ENCODE measurements at places on chromosomes 3 and 15.

- no peak for DNase-seq
Measured at GRCh38 chr3:28050885-28051284, 190.5 kb upstream of the CMC1 start.

DNA sequence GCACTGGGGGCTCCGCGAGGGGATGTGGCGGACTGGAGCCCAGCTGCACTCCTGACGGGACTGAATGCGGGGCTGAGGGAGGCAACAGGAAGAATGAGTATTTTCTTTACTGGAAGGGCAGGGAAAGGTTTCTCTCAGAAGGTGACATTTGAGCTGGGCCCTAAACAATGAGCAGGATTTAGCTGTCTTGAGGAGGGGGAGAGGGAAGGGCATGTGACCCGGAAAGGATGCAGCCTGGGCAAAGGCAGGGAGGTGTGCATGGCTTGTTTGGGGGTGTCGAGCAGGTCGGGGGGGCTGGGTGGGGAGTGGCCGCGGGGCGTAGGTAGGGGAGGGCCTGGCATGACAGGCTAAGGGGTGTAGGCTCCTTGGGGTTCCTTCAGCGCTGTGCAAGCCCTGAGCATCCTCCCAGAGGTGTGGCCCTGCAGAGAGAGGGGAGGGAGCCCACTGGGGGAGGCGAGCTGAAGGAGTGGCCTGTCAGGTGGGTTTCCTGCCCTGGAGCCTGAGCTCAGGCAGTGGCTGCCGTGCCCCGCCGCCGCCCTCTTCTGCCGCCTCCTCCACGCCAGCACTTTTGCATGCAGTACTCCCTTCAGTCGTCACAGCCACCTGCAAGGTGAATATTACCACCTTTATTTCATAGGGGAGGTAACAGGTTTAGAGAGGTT lies 17.2 kb upstream of the ANKDD1A start:
- no peak for DNase-seq

DNA sequence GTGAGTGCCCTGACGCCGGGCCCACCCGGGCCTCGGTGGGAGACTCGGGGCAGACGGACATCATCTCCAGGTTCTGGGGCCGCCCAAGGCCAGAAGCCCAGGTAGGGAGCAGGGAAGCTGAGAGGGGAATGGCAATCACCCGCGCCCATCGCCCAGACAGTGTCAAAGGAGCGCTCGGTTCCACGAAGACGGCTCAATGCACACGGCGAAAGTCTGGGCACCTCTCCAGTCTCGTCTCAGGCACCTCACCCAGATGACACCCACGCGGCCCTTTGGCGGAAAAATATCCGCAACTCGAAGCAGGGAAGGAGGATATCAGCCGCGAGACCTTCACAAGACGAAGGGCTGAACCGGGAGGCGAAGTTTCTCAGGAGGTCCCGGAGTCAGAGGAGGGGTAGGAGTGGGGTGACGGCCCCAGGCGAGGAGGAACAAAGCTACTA lies 916 bp downstream of the IL17RD start:
- DNase-seq = no peak

DNA sequence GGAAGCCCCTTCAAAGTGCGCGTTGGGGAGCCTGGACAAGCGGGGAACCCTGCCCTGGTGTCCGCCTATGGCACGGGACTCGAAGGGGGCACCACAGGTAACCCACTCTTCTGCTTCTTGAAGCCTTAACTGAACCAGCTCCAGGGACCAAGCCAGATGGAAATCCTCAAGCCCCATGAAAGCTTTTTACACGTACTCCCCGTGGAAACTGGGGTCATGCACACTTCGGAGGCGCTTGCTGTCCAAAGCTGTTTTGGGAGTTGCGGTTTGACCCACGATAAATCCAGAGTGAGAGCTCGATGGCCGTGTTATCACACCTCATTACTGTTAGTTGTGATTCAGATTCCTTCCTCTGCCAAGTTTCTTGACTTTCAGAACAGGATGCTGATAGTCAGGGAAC lies 47.5 kb downstream of the DNASE1L3 start:
- no peak for DNase-seq

GRCh38 chr3:192091831-192092230 lies 630.9 kb downstream of the PYDC2 start:
- no peak for DNase-seq

DNA sequence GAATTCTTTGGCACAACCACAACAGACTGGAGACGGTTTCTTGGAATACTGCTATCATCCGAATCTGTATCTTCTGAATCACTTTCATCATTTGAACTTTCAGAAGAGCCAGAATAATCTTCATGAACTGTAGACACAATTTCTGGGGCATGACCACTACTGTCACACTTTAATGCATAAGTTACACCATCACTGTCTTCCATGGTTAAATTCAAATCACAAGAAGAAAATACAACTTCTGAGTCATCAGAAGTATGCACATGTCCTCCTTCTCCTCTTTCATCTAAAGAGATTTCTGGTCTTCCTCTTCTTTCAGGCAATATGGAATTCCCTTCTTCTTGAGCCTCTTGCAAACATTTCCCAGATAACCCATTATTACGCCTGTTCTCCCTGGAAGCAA lies 42.5 kb downstream of the SETD2 start:
- no peak for DNase-seq

DNA sequence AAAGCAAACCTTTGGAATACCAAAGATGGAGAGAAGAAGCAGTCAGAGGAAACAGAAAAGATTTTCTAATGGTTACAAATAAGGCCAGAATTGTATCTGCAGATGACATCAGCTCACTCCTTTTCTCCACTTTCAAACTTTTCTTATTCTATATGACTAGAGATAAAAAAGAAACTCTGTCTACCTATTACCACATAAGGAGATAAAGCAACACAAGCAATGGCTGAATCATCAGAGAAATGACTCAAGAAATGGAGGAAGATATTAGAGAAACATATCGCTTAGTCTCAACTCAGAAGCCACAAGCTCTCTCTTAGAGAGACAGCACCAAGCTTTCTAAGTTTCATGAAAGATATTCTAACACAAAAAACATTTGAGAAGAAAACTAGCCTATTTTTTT lies 784.0 kb downstream of the ZPLD1 start:
- DNase-seq = no peak

GRCh38 chr3:71421475-71421819 lies 162.1 kb downstream of the FOXP1 start:
- DNase-seq = no peak

DNA sequence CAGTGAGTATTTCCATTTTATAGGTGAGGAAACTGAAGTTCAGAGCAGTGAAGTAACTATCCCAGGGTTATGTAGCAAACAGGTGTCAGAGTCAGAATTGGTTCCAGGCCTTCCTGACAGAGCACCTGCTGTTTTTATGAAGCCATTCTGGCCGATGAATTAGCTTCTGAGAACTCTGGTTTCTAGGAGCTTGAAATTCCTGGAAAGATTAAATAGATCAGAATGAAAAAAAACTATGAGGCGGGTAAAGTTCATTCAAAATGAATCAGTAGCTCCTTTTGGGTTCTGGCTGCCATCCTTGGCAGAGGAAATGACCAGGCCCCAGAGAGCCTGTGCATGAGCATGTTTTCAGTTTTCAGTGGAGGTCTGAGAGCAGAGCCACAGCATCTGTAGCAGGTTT lies 59.3 kb upstream of the CFAP161 start:
- DNase-seq = no peak

GRCh38 chr15:73022161-73022560 lies 30.1 kb upstream of the NEO1 start:
- no peak for DNase-seq

- DNase-seq = no peak
Measured at GRCh38 chr3:107367353-107367752, 9.9 kb upstream of the CCDC54 start.

DNA sequence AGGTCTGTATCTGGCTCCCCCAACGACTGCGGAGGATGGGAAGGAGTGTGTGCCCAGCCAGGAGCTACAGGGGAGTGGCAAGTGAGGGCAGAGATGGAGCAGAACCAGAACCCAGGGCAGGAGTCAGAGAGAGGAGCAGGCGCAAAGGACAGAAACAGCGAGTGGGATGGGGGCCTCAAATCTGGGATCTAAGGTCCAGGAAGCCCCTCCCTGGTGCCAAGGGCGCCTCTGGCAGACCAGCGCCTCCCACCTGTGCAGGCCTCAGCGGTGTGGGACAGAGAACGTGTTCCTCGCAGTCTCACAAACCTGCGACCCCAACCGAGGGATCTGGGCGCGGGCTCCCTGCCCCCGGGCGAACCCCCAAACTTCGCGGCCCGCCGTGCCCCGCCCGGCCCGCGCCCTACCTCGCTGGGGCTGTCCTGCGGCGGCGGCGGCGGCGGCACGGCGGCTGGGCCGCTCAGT lies 301 bp downstream of the PCBP4 start:
- no peak for DNase-seq

- DNase-seq = no peak
Measured at GRCh38 chr15:39857132-39857531, 62.9 kb downstream of the GPR176 start.

DNA sequence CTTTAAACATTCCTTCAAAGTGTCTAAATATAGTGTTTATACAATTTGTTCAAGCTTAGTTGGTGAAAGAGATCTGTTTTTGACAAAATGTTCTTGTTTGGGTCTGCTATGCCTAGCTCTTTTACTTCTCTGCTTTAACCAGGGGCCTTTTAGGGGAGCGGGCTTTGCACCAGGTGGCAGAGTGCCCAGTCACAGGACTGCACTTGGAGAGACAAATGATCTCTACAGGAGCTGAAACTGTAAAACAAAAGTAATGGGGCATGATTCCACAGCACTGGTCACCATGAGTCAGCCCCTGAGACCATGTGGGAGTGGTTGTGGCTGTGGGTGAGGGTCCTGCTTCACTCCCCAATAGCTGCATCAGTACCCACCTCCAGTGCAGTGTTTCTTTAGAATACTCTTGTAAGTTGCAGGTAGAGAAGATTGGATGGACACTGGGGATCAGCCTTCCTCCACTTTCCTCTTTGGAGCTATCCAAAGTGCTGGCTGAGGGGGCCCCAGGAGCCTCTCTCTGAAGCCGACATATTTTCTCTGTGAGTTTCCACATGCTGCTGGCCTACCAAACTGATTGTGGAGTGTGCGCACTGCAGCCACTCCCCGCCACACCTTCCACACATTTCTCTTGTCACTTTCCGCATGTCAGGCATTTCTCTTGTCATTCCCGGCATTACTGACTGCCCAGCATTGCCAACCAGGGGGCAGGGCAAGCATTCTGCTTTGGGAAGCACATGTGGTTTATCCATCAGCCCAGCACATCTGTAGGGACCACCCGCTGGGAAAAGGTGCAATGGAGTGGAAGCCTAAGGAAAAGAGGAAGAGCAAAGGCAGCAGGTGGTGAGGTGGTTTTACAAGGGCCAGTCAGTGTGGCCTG lies 110.0 kb downstream of the EPHB1 start:
- no peak for DNase-seq

DNA sequence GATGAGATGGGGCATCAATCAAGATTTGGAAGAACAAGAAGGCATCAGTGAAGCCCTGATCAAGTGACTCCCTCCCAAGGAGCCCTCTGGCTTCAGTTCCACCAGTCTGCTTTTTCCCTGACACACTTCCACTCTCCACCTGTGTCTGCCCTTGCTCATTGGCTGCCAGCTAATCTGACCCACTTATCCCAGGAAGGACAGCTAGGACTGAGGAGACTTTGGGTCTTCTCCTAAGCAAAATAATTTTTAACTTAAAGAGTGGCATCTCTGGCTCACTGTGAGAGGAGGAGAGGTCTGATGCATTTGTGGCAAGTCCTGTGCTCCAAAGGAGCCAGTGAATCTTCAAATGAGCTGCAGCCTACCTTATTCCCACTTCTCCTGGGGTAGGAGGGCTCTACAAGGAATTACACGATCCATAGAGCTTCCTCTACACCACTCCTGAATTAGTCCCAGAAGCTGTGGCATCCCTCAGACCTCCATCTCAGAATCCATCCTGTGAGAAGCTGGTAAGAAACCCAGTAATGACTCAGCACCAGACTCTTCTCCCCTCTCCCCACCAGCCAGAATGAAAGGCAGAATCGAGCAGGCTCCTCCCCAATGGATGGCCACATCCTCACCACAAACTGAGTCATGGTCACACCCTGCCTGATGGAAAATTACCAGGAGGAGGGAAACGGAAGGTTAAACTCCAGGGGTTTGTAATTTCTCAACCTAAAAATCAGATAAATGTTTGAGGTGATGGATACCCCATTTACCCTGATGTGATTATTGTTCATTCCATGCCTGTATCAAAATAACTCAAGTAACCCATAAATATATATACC lies 6.3 kb upstream of the PKM start:
- no peak for DNase-seq

DNA sequence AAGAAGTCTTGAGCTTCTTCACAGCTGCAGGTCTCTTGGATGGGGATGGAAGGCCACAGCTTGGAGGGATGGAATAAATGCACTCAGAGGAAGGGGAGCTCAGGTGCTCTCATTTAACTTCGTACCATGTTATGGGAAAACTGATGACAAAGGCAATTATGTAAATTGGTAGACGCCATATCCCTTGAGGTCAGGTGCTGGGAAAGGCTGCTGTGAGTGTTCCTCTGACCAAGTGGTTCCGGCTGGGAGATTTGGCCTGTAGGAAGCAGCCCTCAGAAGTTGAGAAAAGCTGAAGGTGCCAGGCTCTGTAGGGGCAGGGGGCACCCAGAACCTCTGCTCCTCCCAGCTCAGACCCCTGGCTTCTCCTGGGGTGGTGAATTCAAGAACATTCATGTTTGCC lies 47.1 kb downstream of the FAH start:
- no peak for DNase-seq

- DNase-seq = no peak
Measured at GRCh38 chr15:27327467-27328025, 356.6 kb downstream of the GABRG3 start.

- DNase-seq = no peak
Measured at GRCh38 chr3:182323898-182324297, 469.4 kb upstream of the ATP11B start.

- DNase-seq = no peak
Measured at GRCh38 chr3:105503191-105503593, 136.5 kb downstream of the ALCAM start.

DNA sequence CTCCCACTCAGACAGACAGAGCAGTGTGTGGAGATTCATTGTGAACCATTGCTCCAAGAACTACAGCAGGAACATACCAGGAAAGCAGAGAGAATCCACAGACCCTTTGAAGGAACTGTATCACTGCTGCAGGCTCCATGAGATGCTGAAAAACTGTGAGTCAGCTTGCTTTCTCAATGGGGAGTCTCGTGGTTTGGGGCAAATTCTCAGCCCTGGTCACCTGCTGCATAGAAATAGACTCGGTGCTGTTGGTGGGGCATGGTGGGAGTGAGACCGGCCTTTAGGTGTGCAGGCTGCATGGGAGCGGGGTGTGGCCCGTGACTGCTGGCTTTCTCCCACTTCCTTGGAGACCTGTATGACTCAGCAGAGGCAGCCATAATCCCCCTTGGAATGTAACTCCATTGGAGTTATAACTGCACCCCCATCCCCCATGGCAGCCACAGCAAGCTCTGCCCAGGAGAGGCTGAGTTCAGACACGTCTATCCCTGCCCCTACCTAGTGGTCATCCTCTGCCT lies 35.6 kb downstream of the ALCAM start:
- no peak for DNase-seq

- no peak for DNase-seq
Measured at GRCh38 chr15:39486621-39487457, 94.0 kb upstream of the THBS1 start.

- DNase-seq = no peak
Measured at GRCh38 chr3:116064646-116065045, 380.6 kb downstream of the LSAMP start.

Data from right renal cortex interstitium (tissue), 3 donors.